ENCODE measurements at places on chromosomes 7 and 10. TPM values are rescaled to one million over a fixed set of nuclear protein-coding genes. Genes with fewer than 3 reads are reported as not detected.

Gene RAB18
- 20.6 TPM for total RNA-seq

Gene CYP26C1
- total RNA-seq = not detected

Gene KCNMA1
- total RNA-seq = 236 TPM

Gene GRID1
- 7.3 TPM for total RNA-seq

Gene ZNF746
- 17.0 TPM for total RNA-seq

Gene AQP1
- 429 TPM for total RNA-seq

Gene SHTN1
- total RNA-seq = 5.0 TPM

Gene NANOS1
- total RNA-seq = 2.7 TPM

Gene PTPRN2
- total RNA-seq = 1.9 TPM

Gene FAM237B
- not detected for total RNA-seq

Gene PRSS2
- not detected for total RNA-seq

All from uterus (tissue), 4 donors.